Body of pancreas (tissue), 4 donors: ENCODE measurements at places on chromosomes 5 and 9. TPM values are rescaled to one million over a fixed set of nuclear protein-coding genes. Genes with fewer than 3 reads are reported as not detected.

DNA sequence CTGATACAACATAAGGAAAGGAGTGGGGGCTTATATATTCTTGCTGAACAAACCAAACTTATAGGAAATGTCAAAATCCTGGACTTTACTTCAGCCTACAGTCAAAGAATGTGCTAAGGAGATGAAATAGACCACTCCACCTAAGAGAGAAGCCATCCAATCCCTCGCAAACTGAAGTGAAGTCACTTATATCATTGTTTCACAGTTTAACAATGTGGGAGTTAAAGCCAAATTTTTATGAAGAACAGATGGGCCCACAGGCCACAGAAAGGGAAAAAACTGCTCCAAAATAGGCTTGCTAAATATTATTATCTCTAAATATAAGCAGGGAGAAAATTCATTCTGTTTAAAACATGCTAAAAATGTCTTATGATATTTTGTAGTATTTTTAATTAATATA, 233.3 kb downstream of the GAS1 start:
- DNase-seq: no peak

DNA sequence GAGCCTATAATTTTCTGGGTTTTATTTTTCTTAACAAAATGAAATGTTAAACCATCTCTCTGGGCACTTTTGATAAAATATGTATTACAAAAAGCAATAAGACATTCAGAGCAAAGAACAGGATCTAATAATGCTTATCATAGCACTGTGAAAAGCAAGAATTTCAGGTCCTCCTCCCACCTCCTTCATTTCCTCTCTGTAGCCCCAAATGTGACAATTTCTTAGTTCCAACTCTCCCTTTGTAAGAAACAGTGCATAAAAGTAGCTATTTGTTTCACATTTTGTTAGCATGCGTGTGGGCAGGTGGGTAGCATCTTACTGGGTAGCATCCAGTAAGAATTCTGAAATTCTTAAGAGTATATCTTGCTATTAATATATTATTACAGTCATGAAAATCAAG, 130.9 kb upstream of the RASA1 start:
- DNase-seq: no peak

DNA sequence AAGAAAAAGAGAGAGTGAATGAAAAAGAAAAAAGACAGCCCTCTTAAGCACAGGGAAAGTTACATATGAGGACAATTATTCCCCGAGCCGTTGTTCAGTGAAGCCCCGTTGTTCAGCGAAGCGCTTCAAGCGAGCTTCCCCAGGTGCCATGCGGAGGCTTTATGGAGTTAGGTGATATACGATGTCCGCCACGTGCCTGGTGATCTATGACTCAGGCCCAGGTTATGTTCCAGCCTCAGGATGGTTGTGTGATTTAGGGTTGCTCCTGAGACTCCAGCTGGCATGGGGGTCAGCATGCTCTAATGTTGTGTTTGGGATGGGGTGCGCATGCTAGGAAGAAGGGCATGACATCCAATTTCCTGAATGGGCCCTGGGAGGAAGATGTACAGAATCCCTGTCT, 365.6 kb downstream of the CDK5RAP2 start:
- no peak for DNase-seq

DNA sequence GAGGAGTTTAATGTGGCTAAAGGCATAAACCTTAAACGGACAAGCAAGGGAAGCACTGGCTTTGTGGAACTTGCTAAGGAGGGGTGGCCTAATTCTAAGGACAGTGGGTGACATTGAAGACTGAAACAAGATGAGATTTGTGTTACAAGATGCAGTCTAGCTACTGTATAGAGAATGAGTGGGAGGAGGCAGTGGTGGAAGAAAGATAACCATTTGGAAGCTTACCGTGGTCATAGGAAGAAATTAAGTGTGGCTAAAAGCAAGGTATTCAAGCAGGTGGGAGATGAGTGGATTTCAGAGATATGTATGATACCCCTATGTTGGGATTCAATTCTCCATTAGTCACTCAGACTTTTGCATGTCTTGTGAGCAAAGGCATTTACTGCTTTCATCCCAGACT, 4.6 kb downstream of the PAM start:
- DNase-seq: no peak

DNA sequence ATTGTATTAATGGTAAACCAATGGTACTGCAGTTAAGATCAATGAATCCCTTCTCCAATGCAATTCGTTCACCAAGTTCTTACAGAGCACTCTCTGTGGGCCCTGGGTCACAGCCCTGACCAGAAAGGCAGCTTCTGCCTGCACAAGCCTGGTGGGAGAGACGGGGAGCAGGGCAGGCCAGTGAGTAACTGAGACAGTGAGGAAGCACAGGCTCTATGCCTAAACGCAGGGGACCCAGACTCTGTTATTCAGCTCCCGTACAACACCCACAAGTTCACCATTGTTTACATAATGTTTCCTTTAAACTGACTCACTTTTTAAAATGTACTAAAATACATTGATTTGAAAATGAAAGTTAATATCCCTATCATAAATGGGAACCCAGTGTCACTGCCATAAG, 40.5 kb upstream of the CTSL start:
- no peak for DNase-seq

DNA sequence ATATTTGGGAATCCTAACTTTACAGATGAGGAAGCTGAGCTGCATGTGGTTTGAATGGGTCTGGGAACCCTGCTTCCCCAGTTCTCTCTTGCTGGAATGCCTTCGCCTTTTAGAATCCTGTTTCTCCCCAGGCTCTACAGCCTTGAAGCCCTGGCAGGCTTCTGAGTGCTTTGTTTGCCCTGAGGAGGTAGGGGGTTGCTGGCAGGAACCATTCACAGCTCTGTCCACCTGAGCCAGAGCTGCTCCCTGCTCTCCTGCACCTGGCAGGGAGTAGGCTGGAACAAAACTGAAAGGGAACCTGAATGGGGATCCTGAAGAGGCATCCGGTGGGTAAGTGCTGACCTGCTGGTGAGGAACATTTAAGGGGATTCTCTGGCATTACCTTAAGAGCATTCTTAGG, 33.0 kb downstream of the KIF4B start:
- peak; percentile 5 for DNase-seq

DNA sequence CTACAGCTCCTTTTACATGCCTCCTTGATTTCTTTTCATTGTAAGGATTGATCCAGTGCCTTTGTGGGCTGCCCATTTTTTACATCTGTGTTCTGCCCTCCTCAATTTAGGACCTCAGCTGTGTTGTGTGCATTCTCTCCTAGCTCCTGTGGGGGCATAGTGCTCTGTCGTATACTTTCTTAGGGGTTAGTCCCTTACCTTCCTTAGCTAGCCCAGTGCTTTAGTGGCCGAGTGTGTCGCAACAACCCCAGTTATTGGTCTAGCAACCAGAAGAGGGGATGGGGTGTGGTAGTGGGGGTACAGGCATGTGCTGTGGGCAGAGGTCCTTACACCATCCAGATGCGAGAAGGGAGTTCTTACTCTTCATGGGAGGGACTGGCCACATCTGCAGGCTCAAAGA, 12.1 kb downstream of the MTRR start:
- DNase-seq: no peak

- DNase-seq: no peak
These were observed 152.3 kb downstream of the HSD17B3 start for GRCh38 chr9:96149533-96150280.

- DNase-seq: no peak
These were observed 418.8 kb downstream of the RAB3C start for GRCh38 chr5:59001716-59002115.

DNA sequence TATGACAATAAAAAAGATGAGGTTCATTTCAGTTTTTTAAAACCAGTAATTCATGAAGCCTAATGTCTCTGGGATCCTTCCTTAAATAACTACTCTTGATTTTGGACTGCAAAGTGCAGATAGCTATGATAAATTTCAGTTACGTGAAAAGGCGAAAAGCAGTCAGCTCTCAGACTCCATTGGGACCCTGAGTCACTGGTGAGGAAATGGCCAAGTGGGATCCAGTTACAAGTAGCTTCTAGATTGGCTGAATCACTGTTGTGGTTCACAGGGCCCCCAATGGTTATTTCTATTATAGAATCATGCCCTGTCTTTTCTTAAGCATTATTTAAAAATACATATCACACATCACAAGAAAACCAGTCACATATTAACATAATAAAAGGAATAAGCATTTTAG, 31.1 kb upstream of the PPP3R2 start:
- no peak for DNase-seq

GRCh38 chr9:92947268-92948037, at the start of gene FGD3:
Gene FGD3, plus strand, starts transcription at chr9:92947523. Its CDS starts 28,734 bp downstream, at chr9:92976257.
- DNase-seq: peak; percentile 44

DNA sequence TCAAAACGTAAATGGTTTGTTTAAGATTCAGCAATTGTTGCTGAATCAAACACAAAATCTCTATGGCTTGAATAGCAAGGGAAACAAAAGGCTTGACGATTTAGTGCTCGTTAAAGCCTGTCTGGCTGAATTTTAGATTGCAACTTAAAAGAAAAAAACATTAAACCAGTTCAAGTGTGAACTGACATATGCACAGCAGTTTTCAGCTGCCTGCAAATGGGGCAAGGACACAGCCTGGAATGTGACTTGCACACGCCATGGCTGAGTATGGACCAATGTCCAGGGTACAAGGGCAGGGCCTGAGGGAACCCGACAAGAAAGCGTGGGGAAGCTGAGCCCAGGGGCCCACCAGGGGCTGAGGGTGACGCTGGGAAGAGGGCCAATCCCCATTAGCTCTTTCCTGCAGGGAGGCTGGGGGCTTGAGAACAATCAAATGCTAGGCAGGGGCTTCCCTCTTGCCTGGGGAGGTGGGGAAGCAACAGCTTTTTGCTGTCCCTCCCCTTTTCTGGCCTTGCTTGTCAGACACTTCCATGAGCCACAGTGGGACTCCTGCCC, 89.6 kb upstream of the LRRTM2 start:
- no peak for DNase-seq

- DNase-seq: no peak
These were observed 80.7 kb downstream of the MVB12B start for GRCh38 chr9:126407114-126407870.

DNA sequence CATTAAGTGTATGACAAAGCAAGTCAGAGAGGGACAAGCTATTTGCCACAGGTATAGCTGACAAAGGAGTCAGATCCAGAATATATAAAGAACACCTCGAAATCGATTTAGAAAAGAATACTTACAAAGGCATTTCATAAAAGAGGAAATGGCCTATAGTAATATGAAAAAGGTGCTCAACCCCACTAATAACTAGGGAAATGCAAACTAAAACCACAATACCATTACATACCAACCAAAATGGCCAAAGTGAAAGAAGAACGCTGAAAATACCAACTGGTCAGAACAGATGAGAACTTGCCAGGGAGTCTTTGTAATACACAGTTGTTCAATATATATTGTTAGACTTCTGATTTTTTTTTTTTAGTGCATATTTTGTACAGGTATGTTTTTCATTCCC, 152.9 kb downstream of the CDC42SE2 start:
- DNase-seq: no peak

GRCh38 chr5:39091940-39092580, 17.9 kb upstream of the RICTOR start:
- DNase-seq: no peak

- DNase-seq: no peak
These were observed 47.6 kb downstream of the ZSWIM6 start for GRCh38 chr5:61379677-61380076.

SH3GLB2 gene
- total RNA-seq: 104 TPM

SLC25A2 gene
- total RNA-seq: not detected

TSSK1B gene
- total RNA-seq: not detected

PLCXD3 gene
- 3.9 TPM for total RNA-seq

GABRA1 gene
- not detected for total RNA-seq

COL23A1 gene
- not detected for total RNA-seq
